WERI-Rb-1 (cell line): ENCODE measurements at places on chromosomes 6 and 20.

DNA sequence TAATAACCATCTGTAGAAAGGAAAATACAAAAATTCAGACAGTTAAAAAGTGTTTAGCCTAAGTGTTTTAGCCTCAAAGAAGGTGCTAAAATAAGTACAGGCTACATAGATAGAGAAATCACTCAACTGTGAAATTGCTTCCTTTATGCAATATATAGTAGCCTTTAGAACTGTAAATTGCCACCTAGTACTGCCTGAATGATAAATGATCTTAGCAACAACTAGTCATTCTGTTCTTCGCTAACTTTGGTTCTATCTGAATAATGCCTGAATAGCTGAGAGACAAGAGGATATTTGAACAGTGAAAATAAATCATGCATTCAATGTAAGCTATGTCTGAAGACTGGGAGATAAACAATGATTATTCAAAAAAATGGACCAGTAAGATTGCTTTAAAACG lies 603.3 kb upstream of the PTCHD4 start:
- DNase-seq: no peak

GRCh38 chr6:45854149-45854742 lies 161.4 kb downstream of the CLIC5 start:
- DNase-seq: no peak

- no peak for DNase-seq
Measured at GRCh38 chr20:25507385-25508082, 77.8 kb downstream of the NINL start.

DNA sequence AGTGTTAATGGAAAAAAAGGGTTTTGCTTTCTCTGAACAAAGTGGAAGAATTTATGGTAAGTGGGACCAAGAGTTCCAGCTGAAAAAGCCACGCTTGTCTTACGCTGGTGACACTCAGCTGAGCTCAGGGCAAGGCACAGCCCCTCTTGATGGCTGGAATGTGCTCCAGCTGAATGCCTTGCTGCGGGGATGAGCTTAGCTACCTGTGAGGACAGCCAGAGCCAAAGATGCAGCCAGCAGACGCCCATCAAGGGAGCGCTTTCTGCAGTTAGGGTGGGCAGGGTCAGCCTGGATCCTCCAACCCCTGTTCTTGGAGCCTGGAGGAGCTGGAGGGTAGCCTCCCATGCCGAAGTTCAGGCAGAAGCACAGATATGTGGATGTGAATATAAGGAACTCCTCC lies 191.4 kb downstream of the SCP2D1 start:
- no peak for DNase-seq

DNA sequence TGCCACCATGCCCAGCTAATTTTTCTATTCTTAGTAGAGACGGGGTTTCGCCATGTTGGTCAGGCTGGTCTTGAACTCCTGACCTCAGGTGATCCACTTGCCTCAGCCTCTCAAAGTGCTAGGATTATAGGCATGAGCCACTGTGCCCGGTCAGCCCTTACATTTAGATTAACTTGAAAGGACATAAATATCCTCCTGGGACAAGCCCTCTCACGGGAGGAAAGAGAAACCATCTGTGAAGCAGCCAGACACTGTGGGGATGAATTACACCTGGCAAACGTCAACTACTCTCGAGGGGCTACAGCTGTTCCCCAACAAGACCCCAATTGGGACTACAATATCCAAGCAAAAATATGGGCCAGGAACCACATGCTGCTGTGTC lies 32.7 kb upstream of the SAMHD1 start:
- peak; percentile 60 for DNase-seq

- no peak for DNase-seq
Measured at GRCh38 chr6:84282550-84282949, 55.1 kb upstream of the CEP162 start.

GRCh38 chr6:145147559-145147958 lies 587.8 kb downstream of the EPM2A start:
- no peak for DNase-seq

DNA sequence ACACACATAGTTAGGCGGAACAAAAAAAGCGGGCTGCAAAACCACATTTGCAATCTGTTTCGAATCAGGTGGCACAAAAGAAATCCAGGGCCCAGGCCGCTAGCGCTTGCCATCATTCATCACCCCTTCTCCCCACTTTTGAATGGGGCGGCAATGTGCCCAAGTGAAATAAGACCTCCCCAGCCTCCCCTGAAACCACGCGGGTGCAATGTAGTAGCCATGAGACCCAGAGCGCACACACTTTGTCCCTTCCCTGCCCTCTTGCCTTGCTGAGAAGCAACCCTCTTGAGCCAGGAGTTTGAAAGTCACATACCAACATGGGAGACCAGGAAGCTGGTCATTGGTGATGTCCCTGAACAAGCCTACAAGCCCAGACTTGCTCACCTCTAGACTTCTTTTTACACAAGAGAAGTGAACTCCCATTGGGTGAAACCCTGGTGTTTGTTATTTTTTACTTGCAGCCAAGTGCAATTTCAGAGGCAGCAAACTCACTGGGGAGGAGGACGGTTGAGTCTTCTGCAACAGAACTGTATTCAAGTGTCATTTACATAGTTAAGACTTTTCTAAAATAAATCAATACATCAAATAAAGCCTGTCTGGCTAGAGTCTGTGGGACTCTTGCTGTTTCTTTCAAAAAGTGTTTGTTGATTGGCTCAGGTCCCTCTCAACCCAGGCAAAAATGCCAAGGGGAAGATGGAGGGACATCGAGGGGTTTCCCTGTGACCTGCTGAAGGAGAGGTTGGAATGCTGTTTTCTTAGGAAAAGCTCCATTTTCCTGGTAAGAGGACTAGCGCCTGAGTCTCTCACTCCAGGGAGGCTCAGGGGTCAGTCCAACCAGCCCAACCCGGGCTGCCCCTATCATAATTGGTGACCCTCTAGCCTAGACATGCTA lies 138.1 kb upstream of the PTPN1 start:
- DNase-seq: no peak

DNA sequence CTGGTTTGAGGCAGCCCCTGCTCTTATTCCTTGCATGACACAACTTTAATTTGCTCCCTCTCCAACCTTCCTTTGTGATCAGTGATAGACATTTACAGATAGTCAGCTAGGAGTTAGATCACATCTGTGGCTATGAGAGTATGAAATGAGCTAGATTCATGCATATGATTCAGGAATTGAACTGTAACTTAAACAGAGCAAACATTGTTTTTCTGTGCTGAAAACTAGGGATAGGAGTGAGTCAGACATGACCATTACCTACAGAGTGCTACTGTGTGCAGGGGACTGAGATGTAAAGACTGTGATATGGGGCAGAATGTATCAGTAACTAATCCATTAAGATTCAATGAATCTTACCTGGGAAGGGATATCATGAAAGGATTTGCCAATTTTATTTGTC lies 279.4 kb upstream of the SPTLC3 start:
- DNase-seq: no peak

DNA sequence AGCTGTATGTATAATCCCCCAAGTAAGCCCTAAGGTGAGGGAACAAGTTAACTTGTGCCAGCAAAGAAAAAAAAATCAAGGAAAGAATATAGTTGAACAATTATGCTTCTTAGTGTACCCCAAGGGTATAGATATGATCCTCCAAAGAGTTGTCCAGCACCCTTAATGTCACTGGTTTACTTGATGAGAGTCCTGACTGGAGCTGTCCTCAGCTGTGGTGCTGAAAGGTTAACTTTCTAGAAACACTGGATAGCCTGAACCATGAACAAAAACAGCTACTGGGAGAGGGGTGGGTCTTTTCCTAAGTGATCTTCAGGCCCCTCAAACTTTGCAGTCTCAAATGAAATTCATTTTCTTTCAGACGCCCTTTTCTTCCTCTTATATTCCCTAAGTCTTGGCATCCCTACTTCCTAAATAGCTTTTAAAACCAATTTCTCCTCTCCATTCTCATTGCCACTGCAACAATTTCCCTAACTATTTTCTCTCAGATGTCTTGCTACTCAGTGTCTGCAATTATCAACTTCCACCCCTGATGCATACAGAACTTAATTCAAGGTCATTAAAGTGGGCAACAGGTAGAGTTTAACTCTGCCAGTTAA lies 83.5 kb upstream of the PROKR2 start:
- DNase-seq: no peak

- no peak for DNase-seq
Measured at GRCh38 chr20:48187851-48188250, 402.6 kb upstream of the SULF2 start.

GRCh38 chr20:47031821-47032220 lies 137.2 kb downstream of the EYA2 start:
- DNase-seq: no peak

GRCh38 chr6:56638760-56639159 lies 3.9 kb downstream of the DST start:
- no peak for DNase-seq

- no peak for DNase-seq
Measured at GRCh38 chr6:74000666-74001490, 304.9 kb downstream of the CD109 start.

DNA sequence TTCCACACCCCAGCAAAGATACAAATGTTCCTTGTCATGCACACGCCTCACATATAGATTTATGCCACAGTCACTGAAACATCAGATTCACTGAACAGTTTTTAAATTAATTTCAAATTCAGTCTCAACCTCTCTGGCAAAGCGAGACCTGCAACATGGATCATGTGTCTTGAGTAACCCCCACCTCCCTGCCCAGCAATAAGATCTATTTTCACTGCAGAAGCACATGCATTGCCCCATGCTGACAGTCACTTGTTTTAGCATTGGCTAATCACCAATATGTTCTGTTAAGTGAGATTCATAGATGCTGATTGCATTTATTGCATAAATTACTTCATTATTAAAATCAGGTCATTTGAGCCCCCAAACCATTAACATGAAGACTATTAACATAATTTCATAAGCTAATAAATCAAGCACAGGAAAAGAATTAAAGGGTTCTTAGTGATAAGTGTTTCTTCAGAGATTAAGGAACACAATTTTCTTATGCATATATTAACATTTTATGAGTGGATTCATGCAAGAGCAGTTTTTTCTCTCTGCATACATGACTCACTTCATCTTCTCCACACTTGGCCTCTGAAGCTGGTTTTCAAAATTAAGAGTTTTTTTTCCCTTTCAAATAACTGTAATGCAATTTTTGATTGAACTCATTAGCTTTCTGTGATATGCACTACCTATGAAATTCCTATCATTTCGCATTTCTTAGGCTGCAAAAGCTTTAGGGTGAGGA lies 173.2 kb upstream of the SOX4 start:
- DNase-seq: no peak

DNA sequence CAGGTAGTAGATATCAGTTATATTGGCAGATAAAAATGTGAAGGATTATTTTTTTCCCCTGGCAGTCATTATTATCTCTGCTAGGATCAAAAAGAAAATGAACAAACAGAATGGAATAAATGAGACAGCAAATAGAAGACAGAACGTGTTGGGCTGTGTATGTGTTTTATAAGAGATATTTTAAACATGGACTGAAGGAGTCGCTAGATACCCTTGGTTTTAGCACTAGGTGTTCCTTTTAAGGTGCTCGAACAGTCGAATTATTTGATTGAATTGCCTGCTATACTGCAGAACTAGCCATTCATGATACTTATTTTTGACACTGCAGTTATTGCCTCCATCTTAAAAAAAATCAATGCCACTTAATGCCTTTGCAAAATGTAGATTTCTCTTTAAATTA lies 3.7 kb downstream of the GRIK2 start:
- DNase-seq: no peak

- no peak for DNase-seq
Measured at GRCh38 chr6:159170999-159171712, 2.0 kb downstream of the FNDC1 start.
